ENCODE measurements at places on chromosomes 11 and 22.

- no peak for DNase-seq
Measured at GRCh38 chr11:96316869-96317268, 26.1 kb downstream of the MAML2 start.

GRCh38 chr11:70608568-70609470 is 210.5 kb downstream of the CTTN start:
- DNase-seq: no peak

GRCh38 chr11:76625472-76626186 is 44.9 kb downstream of the LRRC32 start:
- no peak for DNase-seq

DNA sequence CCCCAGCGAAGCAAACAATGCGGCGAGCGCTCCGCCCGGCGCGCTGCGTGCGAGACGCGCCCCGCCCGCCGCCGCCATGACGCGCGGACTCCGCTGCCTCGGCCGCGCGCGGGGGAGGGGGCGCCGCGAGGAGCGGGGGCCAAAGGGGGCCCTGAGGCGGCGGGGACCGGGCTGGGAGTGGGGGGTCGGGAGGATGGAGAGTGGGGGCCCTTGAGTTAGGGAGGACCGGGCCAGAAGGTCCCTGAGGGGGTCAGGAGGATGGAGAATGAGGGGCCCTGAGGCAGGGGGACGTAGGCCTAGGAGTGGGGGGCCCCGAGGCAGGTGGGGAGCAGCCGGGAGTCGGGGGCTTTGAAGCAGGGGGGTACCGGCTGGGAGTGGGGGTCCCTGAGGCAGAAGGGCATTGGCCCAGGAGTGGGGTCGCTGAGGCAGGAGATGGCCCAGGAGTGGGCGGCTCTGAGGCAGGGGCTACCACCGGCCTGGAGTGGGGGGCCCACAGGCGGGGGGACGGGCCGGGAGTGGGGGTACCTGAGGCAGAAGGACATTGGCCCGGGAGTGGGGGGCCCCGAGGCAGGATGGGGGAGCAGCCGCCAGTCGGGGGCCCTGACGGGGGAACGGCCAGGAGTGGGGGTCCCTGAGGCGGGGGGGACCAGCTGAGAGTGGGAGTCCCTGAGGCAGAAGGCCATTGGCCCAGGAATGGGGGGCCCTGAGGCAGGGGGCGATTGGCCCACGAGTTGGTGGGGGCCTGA is at the start of gene BRD1:
Gene BRD1 (minus strand): TSS at position 21 of the 746 bp plus-strand sequence. CDS start 3,556 bp downstream, outside the sequence.
- peak; percentile 62 for DNase-seq

DNA sequence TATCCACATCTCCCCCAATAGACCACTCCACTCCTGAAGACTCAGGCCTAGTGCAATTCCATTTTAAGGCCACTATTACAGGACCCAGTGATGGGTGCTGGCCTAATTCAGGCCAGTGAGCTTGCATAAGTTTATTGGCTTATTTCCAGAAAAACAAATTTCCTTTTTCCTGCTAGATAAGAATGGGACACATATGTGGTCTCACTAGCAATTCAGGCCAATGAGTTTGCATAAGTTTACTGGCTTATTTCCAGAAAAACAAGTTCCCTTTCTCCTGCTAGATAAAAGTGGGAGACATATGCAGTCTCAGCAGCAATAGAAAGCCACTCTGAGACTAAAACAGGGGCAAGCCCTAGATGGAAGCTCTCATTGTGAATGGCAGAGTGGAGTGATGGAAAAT is 22.4 kb downstream of the ADM start:
- no peak for DNase-seq

DNA sequence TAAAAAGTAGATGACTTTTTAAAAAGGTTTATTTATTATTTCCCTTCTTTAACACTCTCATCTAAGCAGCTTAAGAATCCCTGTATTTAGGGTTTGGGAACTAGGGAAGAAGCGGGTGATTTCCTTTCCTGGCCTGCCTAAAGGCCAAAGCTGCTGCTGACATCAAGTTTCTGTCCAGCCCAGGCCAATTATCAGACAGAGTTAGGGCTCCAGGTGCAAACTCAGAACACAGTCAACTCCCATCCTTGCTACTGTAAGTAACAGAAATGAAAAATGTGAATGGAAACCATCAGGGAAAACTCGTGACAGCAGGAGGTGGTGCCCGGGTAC is 108.9 kb downstream of the CCDC81 start:
- DNase-seq: no peak
